AG09309 (cell line): ENCODE measurements at places on chromosomes 2 and 18.

DNA sequence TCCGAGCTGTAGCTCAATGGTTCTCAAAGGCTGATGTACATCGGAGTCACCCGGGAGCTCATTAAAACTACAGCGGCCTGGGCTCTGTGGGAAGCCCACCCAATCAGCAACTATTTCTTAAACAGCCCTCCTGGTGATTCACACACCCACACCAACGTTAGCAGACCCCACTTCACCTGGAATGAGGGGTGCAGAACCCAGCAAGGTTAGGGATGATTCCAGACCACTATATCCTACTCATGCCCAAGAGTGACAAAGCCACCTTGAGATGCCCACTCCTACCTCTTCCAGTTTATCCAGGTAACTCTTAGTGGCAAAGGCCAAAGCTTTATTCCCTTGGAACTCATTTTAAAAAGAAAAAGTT, 149.7 kb downstream of the RHBDD1 start:
- DNase-seq: no peak

DNA sequence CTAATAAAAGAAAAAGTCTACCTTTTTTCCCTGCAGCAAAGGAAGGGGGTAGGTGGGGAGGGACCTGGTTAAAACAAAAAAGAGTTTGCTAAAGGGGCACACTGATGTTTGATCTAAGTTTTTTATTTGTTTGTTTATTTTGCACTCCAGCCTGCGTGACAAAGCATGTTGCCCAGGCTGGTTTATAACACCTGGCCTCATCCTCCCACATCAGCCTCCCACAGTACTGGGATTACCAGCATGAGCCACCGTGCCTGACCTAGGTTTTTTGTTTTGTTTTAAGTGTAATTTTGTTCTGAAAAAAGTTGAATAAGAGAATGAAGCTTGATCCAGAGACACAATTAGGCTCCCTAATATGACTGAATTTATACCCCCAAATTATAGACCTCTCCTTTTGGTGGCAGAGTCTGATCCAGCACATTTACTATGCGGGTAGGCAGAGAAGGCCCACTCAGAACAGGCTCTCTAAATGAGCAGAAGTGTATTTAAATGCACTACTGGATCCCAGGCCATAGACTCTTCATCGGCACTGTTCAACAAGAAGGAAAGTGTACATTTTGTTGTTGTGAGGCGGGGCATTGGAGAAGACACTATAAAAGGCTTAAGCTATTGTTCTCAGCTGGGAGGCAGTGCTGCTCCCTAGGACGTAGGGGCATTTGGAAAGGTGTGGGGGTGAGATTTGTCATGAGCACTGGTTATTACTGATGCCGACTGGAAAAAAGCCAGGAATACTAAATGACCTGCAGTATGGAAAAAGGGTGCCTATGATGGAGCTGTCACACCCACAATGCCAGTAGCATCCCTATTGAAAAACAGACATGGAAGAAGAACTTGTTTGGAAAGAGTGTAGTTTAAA, 32.4 kb downstream of the MRPS9 start:
- DNase-seq: no peak

DNA sequence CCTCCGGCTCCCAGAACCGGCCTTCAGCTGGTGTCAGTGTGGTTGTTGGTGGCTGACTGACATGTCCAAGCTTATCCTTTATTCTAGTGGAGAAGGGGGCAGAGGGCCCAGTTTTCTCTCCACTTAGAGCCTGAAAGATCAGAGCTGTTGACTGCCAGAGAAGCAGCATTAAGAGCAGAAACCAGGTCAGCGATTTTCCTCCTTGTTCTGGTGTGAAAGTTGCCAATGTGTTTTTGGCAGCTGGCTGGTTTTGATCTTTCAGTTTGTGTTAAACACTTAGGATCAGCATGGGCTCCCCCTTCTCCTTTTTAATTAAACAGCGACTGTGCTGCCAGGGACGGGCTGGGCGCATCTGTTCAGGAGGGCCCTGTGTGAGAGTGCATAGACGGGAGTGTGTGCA, 100.9 kb downstream of the ASAP2 start:
- no peak for DNase-seq

- no peak for DNase-seq
These were observed 64.9 kb downstream of the NCKAP5 start for GRCh38 chr2:133503323-133503722.

DNA sequence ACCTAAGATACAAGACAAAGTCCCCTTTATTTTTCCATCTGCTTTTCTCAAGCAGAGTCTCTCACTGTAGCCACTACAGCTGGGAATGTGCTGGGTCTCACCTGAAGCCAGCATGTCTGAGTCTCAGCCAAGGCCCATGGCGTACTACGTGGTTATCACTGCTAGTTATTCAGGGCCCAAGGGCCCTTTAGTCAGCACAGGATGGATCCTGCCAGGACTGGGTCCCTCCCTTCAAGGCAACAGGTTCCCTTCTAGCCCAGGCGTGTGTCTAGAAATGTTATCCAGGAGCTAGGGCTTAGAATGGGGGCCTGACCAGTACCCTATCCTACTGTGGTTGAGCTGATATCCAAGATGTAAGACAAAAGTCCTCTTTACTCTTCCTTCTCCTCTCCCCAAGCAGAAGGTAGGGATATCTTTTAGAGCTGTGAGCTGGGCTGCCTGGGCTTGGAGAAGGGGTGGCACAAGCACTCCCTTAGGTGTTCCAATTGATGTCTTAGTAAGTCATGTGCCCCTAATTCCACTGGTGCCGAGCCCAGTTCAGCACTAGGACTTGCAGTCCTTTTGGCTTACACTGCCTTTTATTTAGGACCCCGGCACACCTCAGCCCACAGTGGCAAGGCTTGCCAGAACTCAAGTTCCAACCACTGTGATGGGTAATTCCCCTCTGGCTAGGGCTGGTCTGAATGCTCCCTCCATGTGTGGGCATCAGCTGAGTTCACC, 17.7 kb downstream of the VPS54 start:
- DNase-seq: no peak

- DNase-seq: no peak
These were observed 72.3 kb downstream of the SPTBN1 start for GRCh38 chr2:54528311-54528955.
